ENCODE measurements at places on chromosomes 3 and 15.

DNA sequence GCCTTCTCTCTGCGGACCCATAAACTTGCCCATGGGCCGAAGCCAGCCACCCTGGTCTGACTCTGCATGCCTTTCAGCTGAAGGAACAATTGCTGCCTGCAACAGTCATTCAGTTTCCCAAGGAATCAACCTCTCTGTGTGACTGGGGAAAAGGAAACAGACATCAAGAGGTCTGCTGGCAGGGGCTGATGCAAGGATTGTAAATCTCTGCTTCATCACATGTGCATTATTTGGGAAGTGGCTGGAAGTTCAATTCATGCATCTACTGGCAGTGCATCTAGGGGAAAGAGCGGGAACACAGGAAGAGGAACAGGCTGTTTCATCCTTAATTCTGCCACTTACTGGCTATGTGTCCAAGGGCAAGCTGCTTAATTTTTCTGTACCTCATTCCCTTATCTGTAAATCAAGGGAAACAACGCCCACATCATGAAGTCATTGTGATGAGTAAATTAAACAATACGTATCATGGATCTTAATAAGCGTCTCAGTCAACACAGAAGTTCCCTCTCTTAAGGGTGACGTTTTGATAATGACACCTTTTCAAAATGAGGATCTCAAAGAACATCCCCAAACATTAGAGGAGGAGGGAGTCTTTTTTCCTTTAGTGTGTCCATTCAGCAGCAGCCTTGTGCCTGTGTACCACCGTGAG lies 17.4 kb upstream of the ADPGK start:
- no peak for DNase-seq

- no peak for DNase-seq
Observed at GRCh38 chr3:150738688-150739087, 24.3 kb downstream of the SIAH2 start.

GRCh38 chr3:30131191-30131590 lies 475.2 kb upstream of the TGFBR2 start:
- DNase-seq: no peak

GRCh38 chr3:105222568-105223093 lies 144.1 kb upstream of the ALCAM start:
- DNase-seq: no peak

DNA sequence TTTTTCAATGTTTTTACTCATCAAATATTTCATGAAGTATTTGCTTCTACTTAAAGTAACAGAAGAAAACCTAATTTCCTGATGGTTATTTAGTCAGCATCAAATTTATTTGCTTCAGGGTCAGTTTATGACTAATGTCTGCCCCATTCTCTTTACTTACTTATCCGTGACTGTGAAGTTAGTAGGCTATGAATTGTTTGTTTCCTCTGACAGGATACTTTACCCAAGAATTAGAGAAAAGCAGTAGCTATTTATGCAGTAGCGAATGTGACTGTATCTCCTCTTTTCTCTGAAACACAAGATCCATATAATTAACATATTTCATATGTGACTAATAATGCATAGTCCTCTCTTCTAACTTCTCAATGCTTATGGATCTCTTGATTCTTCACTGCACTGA lies 329.9 kb upstream of the ROBO1 start:
- DNase-seq: no peak

DNA sequence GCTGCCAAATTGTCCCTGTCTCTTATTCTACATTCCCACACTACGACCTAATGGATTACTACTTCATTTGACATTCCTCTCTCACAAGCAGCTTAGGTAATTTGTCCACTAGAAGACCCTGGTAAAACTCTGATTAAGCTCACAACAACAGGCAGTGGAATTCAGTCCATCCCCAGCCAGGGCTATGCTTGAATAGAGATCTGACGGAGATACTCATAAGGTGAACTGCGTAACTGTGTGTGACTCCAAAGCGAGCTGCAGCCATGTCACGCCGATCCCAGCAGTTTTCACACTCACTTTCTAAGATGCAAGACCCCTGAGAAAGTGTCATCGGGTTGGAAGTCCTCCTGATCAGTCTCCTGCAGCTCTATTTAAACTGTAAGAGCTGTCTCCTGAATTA lies 25.7 kb upstream of the ROBO2 start:
- DNase-seq: no peak

GRCh38 chr3:151012753-151013152 lies 40.2 kb upstream of the CLRN1 start:
- no peak for DNase-seq

DNA sequence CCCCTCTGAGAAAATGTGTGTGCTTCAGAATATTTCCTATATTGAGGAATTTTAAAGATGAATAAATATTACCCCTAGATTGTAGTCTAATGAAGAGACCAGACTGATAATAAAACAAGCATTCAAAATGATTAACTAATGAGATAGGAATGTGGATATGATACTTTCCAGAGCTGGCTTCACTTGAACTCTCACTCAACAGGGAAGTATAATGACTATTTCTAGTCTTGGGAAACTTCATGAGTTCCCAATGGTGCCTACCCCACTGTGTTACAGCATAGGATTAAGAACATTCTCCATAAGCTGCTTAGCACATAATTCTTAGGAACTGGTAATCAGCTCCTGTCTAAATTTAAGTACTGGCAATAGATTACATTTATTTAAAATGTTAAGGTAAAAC lies 261.5 kb upstream of the ZNF385D start:
- no peak for DNase-seq

Measured in globus pallidus (tissue), 1 donor.